Activated CD4-positive, alpha-beta T cell treated with anti-CD3 and anti-CD28 coated beads, Interleukin-2, amount 10 ng/mL, durations not matched to agents 24 days and 14 days (primary cell): ENCODE measurements at places on chromosomes 12 and 14. TPM values are rescaled to one million over a fixed set of nuclear protein-coding genes. Genes with fewer than 3 reads are reported as not detected.

The LUM gene
- not detected in 2 replicates for total RNA-seq

The B4GALNT3 gene
- total RNA-seq: 6.6 TPM in 2 replicates

The ESR2 gene
- not detected in 2 replicates for total RNA-seq

The TMEM52B gene
- not detected in 2 replicates for total RNA-seq

The KRT71 gene
- not detected in 2 replicates for total RNA-seq

The PIP4K2C gene
- total RNA-seq: 21.5 and 23.0 TPM in 2 replicates

The LPCAT3 gene
- 29.2 and 29.5 TPM in 2 replicates for total RNA-seq

The CD163 gene
- total RNA-seq: not detected in 2 replicates

The ITGB7 gene
- total RNA-seq: 226 and 239 TPM in 2 replicates

The CLEC6A gene
- not detected in 2 replicates for total RNA-seq

The KIF5A gene
- 1.8 and 2.4 TPM in 2 replicates for total RNA-seq

The GDF3 gene
- total RNA-seq: not detected in 2 replicates

The YLPM1 gene
- 63.7 and 66.7 TPM in 2 replicates for total RNA-seq

The PLCZ1 gene
- total RNA-seq: not detected in 2 replicates

The BEGAIN gene
- 3.0 and 4.8 TPM in 2 replicates for total RNA-seq

The IL31 gene
- 2.5 TPM in 2 replicates for total RNA-seq

The KRT75 gene
- not detected in 2 replicates for total RNA-seq

The SLCO1B3 gene
- total RNA-seq: not detected in 2 replicates

The BMAL2 gene
- total RNA-seq: 55.9 and 58.8 TPM in 2 replicates

The PIANP gene
- 0.09 TPM in 1 of 2 replicates, not detected in the other for total RNA-seq

The SLC10A1 gene
- total RNA-seq: not detected in 2 replicates

The HHIPL1 gene
- total RNA-seq: not detected in 2 replicates

The KCNC2 gene
- not detected in 2 replicates for total RNA-seq

The SYNDIG1L gene
- not detected in 2 replicates for total RNA-seq

The LAG3 gene
- 253 and 269 TPM in 2 replicates for total RNA-seq

The KRT3 gene
- 0.14 TPM in 2 replicates for total RNA-seq

The PHLDA1 gene
- total RNA-seq: 59.6 and 60.7 TPM in 2 replicates

The NOXRED1 gene
- 0.19 and 0.40 TPM in 2 replicates for total RNA-seq

The DYNC1H1 gene
- total RNA-seq: 265 and 272 TPM in 2 replicates

The HCAR1 gene
- 6.0 and 6.8 TPM in 2 replicates for total RNA-seq

The PPP1R1A gene
- total RNA-seq: not detected in 2 replicates

The CISTR gene
- not detected in 2 replicates for total RNA-seq

The OR6C76 gene
- not detected in 2 replicates for total RNA-seq

The TMEM233 gene
- total RNA-seq: not detected in 2 replicates

The TAS2R8 gene
- total RNA-seq: not detected in 2 replicates

The DGLUCY gene
- total RNA-seq: 28.1 and 30.1 TPM in 2 replicates

The SERPINA12 gene
- not detected in 2 replicates for total RNA-seq

The PPP1CC gene
- 459 and 489 TPM in 2 replicates for total RNA-seq

The RARG gene
- total RNA-seq: 57.2 and 58.5 TPM in 2 replicates

The WNT1 gene
- not detected in 2 replicates for total RNA-seq

The NTN4 gene
- total RNA-seq: not detected in 2 replicates

The CCDC184 gene
- total RNA-seq: 0.38 and 0.44 TPM in 2 replicates

The LHX5 gene
- not detected in 2 replicates for total RNA-seq

The TGFB3 gene
- total RNA-seq: 2.4 and 3.6 TPM in 2 replicates

The JPH4 gene
- total RNA-seq: not detected in 2 replicates

The CLEC2D gene
- 386 and 391 TPM in 2 replicates for total RNA-seq

The VWF gene
- 0.09 TPM in 1 of 2 replicates, not detected in the other for total RNA-seq

The HOXC4 gene
- total RNA-seq: not detected in 2 replicates

The ZNF385A gene
- 0.84 and 1.2 TPM in 2 replicates for total RNA-seq

The KCNMB4 gene
- 0.17 and 0.19 TPM in 2 replicates for total RNA-seq

The SLC39A2 gene
- total RNA-seq: 0.33 TPM in 1 of 2 replicates, not detected in the other

The CPNE6 gene
- not detected in 2 replicates for total RNA-seq

The INSM2 gene
- not detected in 2 replicates for total RNA-seq

The SLC17A8 gene
- not detected in 2 replicates for total RNA-seq

The TGM1 gene
- total RNA-seq: 5.1 and 6.2 TPM in 2 replicates

The CDKL1 gene
- 4.8 and 5.7 TPM in 2 replicates for total RNA-seq

The STX2 gene
- total RNA-seq: 18.2 and 19.2 TPM in 2 replicates
